Dermis microvascular lymphatic vessel endothelial cell (primary cell): ENCODE measurements at places on chromosomes 6 and 20.

DNA sequence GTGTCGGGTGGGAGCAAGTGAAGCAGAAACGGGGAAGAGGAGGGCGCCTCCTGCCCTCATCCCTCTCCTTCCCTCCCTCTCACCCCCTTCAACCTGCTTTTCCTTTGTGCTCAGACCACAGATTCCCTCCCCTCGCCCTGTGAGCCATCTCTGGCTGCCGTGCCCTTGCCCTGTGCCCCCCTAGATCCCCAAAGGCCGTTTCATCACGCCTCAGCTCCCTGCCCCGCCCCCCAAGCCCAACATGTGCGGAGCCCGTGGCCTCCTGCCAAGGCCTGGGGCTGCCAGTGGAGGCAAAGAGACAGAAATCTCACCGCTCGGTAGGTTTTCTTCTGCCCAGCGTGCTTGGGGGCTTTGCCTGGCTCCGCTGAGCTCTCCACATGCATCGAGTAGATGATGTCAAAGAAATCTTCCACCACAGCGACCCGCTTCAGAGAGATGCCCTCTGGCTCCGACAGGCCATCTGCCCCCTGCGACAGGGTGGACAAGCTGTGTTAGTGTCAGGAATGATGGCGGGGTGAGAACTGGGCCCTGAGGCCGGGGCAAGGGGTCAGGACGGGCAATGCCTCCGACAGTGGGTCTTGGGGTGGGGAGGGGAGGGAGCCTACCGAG is 57.6 kb downstream of the NOL4L start:
- DNase-seq = no peak

- no peak for DNase-seq
Measured at GRCh38 chr6:161303628-161304340, 29.9 kb upstream of the AGPAT4 start.

DNA sequence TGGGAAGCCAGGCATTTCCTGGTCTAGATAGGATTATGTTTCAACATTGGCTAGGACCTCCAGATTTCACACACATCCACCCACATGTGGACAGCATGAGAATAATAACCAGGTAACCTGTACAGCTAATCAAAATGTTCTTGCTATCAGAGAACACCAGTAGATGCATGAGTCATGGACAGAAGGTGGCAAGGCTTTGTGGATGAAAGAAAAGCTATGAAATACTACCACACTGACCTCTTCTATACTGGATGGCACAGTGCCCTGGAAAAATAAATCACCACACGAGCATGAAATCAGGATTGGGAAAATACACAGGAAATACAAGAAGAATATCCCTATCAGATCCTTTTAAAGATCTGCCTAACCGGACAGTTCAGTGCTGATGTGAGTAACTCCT is 113.0 kb downstream of the GMDS start:
- DNase-seq = peak; percentile 85

DNA sequence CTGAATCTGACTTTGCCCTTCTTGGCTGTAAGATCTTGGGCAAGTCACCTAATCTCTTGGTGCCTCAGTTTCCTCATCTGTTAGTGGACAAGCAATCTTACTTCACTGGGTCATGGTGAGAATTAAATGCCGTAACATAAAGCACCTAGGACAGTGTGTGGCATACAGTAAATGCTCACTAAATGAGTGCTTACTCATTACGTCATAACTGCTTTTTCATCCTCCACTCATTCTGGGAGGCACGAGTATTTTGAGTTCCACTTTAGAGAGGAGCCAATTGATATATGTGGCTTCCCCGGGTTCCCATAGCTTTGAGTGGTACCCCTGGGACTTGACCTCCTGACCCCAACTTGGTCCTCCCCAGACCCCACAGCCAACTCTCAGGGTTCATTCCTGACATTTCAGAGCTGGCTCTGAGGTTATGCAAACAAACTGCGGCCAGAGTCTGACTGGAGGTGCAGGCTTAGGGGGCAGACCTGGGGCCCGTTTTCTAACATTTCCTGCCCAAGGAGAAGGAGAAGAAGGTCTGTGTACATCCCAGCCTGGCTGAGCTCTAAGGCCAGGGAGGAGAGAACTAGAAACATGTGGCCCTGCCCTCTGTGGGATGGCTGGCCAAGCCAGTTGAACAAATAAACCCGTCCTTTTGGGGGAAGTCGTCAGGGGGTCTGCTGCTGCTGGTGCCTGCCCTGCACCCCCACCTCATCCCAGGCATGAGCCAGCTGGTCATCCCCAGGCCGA is 5.8 kb downstream of the ANGPT4 start:
- DNase-seq = no peak

- DNase-seq = no peak
Measured at GRCh38 chr6:135318738-135319469, 137.8 kb downstream of the MYB start.

DNA sequence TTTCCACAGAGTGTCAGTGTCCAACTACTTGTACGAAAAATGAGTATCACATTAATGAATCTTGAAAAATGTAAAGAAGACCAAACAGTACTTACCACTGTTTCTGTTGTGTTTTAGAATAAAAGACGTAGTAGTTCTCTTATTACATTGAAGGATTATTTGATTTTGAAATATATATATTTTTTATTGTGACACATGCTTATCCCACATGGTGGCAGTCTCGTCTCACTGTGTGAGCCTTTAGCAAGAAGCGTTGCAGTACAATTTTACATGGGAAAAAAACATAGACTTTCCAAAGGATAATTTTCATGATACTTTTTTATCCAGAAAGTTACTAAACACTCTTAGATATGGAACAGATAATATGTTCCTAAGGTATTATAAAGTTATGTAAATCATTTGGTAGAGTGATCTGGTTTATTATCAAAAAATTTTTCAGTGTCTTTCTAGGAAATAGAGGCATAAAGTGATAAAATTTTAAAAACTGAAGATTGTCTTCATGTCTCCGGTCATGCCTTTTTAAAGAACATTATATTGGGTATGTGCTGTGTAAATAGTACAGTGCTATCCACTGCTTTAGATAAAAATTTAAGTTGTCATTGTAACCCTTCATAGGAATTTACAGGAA is 117.5 kb upstream of the SAMD5 start:
- DNase-seq = peak; percentile 5

GRCh38 chr6:146190581-146190980 is 161.7 kb downstream of the GRM1 start:
- DNase-seq = no peak

DNA sequence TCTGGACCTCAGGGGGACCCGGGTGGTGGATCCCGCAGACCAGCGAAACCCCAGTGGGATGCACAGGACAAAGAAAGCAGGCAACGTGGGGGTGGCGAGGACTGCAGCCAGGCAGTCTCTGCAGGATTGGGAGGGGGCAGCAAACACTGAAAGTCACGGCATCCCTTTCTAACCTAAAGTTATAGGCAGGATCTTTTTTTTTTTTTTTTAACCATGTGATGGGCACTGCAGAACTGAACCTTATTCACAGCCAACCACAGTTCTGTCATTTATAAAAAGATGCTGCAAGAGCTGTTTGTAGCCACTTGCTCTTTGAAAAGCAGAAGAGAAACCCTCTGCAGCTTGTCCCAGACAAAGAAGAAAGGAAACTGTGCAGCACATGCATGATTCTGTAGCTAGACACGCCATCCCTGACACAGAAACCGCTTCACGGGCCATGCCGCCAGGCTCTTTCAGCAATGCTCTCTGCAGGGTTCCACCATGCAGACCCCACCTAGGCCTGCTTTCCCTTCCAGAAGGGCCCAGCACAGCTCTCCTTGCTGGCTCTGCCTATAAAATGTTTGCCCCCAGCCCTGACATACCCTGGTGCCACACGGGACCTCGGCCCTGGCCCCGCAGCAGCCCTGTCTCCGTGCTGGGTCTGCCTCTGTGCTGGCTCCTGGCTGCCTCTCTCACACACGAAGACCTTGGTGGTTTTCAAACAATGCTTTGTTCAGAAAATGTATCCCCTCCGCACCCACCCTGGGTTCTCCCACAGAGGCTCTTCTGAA is 70.8 kb downstream of the PYGB start:
- DNase-seq = no peak
